ENCODE measurements at places on chromosomes 11 and 22.

GRCh38 chr11:48077251-48077650 is 96.9 kb downstream of the PTPRJ start:
- DNase-seq = no peak

- DNase-seq = peak; percentile 85
These were observed 56.4 kb downstream of the MYH9 start for GRCh38 chr22:36331306-36331911.

DNA sequence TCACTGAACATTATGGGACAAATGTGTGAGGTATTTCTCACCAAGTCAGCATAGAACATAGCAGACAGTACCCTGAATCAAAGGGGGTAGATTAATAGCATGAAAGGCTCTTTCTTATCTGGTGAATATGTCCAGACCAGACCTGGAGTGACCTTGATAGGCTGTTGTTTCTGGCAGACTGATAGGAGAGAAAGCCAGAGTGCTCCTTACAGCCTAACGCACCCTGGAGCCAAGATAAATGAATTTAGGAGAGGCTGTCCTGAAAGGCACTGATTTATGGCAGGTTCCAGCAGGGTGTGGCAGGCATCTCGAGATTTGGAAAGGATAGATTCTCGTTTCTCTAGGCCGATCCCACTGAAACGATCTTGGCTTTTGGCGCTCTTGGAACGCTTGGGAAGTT is 204.6 kb downstream of the DBX1 start:
- no peak for DNase-seq

DNA sequence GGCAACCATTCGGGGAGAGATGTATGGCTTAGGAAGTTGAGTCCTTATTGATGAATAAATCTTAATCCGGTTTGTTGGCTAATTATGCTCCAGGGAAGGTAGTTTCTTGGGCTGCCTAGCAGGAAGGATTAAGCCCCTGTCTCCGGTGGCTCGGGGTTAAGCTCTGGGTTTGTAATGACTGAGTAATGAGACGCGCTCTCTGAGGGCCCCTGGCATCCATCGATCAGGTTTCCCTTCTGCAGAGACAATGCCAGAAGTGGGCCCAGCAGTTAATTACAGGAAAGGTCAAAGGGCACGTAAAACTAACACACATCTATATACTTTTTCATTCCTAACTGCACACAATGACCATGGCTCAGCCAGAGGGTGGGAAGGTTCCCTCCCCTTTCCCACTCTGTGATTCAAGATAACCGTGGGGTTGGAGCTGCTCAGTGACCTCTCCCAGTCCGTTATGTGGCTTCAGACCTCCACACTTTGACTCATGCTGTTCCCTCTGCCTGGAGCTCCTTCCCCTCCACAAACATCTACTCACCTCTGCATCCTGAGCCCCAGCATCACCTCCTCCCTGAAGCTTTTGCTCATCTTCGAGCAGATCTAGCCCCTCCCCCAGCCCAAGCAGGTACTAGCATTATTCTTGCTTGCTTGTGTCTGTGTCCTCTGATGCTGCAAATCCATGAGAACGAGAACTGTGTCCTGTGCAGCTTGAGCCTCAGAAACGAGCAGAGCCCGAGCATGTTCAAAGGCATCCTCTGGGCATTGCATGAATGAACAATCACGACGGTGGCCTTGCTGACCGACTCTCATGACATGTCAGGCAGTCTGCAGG is 16.6 kb downstream of the SCUBE1 start:
- DNase-seq = no peak

GRCh38 chr11:6223854-6224253 is 10.6 kb downstream of the FHIP1B start:
- DNase-seq = no peak

DNA sequence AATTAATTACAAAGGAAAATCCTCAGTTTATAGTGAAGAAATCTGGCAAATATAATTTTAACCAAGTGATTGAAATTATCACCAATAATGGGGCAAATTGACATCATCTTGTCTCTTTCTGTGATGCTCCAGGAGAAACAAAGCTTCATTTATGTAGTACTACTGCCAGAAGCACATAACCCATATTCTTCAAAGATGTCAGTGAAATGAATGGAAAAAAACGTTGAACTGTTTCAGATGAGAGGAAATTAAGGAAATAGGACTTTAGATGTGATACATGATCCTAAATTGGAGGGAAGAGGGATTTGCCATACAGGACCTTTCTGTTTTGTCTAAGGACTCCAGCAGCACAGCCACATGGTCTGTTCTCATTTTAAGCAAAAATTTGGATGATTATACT is 57.6 kb downstream of the PPP6R3 start:
- DNase-seq = no peak

DNA sequence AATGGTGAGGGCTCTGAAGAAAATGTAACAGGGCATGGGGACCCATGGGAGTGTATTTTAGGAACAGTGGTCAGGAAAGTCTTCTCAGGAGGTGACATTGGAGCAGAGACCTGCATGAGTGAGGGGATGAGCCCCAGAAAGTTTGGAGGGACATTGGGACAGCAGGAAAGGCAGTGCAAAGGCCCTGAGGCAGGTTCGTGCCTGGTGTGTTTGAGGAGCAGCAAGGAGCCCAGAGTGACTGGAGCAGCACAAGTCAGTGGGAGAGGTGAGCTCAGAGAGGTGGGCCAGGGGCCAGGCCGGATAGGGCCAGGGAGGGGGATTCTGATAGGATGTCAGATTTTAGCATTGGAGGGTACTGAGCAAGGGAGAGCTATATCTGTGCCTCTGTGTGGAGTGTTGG is 80.0 kb upstream of the CRYBB3 start:
- no peak for DNase-seq

- no peak for DNase-seq
These were observed 561.0 kb downstream of the INSC start for GRCh38 chr11:15675683-15676082.

GRCh38 chr11:102640946-102641345 is 15.8 kb upstream of the MMP20 start:
- no peak for DNase-seq

GRCh38 chr22:32325416-32325801 is 32.3 kb upstream of the RFPL3 start:
- no peak for DNase-seq

GRCh38 chr11:75279273-75279672 is 38.7 kb downstream of the TPBGL start:
- DNase-seq = no peak

GRCh38 chr11:44036811-44037657 is 10.7 kb upstream of the ACCSL start:
- no peak for DNase-seq

DNA sequence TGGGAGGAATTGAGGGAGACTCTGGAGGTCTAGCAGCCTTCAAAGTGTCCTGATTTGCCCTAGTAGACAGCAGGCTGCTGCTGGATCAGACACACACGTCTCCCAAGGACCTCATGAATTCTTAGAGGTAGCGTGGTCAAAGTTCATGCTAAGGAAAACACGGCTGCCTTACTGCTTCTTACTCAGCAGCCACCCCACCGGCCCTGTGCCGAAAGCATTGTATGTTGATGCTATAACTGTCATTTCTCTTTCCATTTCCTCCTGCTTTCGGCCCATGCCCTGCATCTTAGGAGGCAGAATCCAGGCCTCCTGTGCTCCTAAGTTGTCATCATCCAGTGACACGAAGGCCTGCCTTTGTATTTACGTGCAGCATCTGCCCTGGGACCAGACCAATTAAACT is 10.5 kb upstream of the CCND1 start:
- DNase-seq = no peak

- no peak for DNase-seq
These were observed 901.0 kb downstream of the BRD1 start for GRCh38 chr22:48926643-48927042.

- DNase-seq = no peak
These were observed 666.7 kb downstream of the OPCML start for GRCh38 chr11:132865623-132866022.

- DNase-seq = no peak
These were observed 279.4 kb downstream of the FAT3 start for GRCh38 chr11:92504004-92504403.

GRCh38 chr11:75013051-75013450 is 24.3 kb downstream of the NEU3 start:
- no peak for DNase-seq

DNA sequence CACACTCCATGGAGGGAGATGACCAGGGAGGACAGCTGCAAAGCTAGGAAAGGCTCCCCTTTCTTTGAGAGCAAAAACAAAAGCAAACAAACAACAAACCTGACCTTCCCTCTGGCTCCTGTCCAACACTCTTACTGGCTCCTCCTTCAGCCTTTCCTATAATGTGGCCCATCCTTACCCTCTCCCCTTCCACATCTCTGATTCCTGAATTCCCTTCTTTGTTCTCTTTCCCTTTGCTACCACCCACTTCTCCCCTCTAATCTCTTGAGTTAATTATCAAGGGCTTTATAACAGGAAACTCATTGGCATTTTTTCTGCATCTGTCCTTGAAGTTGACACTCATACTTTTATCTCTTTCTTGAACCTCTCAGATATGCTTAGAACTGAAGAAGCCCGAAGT is 56.3 kb downstream of the ZNF280B start:
- DNase-seq = no peak

DNA sequence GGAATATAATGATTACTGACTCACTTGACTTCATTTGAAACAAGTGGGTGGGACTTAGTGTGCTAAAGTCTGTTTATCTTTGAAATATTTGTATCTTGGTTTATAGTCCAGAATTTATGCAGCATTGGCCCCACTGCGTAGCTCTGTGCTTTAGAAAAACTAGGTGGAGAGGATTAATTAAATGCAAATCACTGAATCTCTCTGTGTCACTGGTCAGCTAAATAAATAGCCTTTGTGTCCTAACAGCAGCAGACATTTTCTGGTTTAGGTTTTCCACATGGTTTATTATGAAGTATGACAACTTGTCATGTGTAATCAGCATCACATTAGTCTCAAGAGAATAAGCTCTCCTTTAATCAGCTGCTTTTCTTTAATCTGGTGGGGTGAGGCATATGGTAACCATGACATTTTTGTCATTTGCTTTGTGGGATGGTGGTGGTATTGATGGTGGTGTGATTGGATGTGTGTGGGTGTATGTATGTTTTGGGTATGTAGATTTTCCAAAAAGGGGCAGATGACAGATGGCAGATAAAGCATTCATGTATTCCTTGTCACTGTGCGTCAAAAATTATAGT is 33.9 kb downstream of the BCL2L13 start:
- no peak for DNase-seq

GRCh38 chr11:82815406-82815805 is 81.7 kb upstream of the FAM181B start:
- no peak for DNase-seq

GRCh38 chr22:42856179-42856864 is 751 bp downstream of the ARFGAP3 start:
- peak; percentile 50 for DNase-seq

- no peak for DNase-seq
These were observed 4.6 kb upstream of the CLNS1A start for GRCh38 chr11:77642228-77642627.

GRCh38 chr11:65606876-65607613 is 7.0 kb downstream of the MAP3K11 start:
- no peak for DNase-seq

DNA sequence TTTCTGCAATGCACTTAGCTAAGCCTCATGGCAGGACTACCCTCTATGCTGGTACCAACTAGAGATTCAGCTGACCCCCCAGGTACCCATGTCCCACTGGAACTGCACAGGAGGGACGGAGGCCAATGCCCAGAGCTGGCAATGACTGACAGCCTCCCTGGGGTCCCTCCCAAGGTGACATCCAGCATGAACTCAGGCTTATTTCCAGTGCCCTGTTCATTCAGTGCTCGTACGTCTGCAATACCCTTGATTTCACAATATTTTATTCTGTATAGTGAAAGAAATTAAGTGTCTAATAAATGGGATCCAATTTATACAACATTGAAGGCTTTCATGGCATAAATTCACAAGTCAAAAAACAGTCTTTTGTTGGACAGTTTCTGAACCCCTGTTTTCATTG is 20.2 kb downstream of the ETS1 start:
- no peak for DNase-seq

- DNase-seq = no peak
These were observed 511.4 kb upstream of the B3GAT1 start for GRCh38 chr11:134923441-134923840.

GRCh38 chr11:76602431-76602861 is 68.1 kb downstream of the LRRC32 start:
- DNase-seq = no peak

DNA sequence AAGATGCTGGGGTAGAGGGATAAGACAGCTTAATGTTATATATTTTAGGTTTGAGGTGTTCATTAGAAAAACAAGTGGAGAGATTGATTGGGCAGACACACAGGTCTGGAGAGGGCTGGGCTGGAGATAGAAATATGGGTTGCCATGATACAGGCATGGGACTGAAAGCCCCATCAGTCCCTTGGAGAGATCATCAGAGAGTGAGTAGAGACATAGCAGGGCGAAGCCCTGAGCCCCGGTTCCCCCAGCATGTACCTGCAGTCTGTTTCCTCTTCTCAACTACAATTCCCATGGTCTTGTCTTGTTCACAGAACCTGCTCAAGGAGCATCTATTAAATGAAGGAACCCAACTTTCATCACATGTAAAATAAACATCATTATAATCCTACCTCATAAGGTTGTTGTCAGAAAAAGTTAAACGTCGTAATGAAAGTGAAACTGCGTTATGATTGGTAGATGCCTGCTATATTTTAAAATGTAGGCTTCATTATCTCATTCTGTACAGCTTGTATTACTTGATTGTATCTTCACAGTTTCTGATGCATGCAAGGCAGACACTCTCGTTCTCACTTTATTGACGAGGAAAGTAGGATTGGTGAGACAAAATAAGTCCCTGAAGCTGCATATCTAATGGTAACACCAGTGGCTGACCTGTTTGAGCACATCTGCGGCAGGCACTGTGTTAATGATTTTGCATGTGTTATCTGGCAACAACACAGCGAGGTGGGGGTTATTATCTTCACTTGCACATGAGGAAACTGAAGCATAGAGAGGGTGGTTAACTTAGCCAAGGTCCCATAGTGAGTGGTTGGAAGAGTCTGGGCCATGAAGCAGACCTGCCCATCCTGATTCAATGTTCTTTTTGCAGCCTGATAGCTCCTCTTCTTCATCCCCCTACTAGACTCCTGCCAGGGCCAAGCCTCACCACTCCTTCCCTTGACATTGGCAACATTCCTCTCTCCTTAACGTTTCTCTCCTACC is 63.5 kb downstream of the ENDOD1 start:
- peak; percentile 26 for DNase-seq

DNA sequence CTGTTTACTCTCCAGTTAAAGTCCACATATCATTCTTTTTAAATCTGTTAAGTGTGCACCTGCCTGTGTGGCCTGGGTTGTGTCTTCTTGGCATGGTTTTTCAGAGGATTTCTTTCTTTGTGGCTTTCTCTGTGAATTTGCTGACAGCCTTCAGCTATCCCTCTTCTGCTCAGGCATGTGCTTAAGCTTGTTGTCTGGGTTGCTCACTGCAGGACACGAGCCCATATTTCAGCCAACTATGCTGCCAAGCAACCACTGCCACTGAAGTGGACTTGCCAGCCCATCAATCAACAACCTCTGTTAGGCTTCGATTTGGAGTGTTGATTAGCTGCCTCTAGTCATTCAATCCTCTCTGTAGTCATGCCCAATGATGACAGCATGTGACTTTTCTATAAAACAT is 18.4 kb downstream of the OR51I2 start:
- DNase-seq = no peak
